Activated CD4-positive, CD25-positive, alpha-beta regulatory T cell treated with anti-CD3 and anti-CD28 coated beads, Interleukin-2, amount 50 U/mL, for 24 hours (primary cell): ENCODE measurements at places on chromosomes 7 and 10.

GRCh38 chr7:119046068-119046467 lies 821.6 kb downstream of the ANKRD7 start:
- ATAC-seq, result no peak

GRCh38 chr7:261341-262250 lies 28.4 kb upstream of the FOXL3 start:
- no peak for ATAC-seq

- no peak for ATAC-seq
Observed at GRCh38 chr10:126059076-126059826, 162.9 kb downstream of the FANK1 start.

GRCh38 chr7:120272261-120272660 lies 714 bp upstream of the KCND2 start:
- no peak for ATAC-seq

DNA sequence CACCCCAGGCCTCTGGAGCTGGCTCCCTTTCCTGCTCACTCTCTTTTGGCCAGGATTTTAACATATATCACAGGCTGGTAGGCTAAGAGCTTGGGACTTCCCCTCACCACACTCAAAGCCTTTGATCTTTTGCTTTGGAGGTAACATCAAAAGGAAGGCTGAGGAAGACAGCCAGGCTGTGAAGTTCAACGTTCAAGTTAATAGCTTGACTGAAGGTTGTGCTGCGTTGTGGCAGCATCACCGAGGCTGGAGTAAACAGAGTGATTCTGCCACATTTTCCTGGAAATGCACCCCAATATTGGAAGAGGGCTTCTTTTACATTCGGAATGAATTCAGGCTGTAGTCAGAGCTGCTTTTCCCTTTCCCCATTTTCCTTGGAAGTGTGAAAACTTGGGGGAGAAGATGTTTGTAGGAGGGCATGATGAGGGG lies 57.3 kb downstream of the TCF7L2 start:
- peak; percentile 88 for ATAC-seq

- ATAC-seq, result no peak
Observed at GRCh38 chr10:3666525-3667302, 118.3 kb downstream of the KLF6 start.
